Right renal cortex interstitium (tissue), 3 donors: ENCODE measurements at places on chromosomes 16 and 17.

DNA sequence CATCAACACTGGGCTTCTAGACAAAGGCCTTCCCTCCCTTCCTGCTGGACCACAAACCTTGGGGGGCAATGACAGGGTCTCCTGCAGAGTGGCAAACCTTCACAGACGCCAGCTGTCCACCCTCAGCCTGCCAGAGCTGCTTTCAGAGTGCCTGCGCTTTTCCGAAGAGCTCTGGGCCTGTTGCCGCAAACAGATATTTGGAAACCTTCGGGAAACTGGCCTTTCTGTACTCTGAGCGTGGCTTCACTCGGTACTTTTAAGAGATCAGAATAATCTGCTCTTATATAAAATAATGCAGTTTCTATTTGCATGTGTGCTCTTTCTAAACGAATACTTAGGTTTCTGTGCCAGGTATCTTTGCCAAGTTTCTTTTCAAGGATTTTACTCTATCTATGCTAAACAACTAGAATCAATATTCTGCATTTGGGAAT, 152.1 kb upstream of the CHMP6 start:
- DNase-seq: no peak

DNA sequence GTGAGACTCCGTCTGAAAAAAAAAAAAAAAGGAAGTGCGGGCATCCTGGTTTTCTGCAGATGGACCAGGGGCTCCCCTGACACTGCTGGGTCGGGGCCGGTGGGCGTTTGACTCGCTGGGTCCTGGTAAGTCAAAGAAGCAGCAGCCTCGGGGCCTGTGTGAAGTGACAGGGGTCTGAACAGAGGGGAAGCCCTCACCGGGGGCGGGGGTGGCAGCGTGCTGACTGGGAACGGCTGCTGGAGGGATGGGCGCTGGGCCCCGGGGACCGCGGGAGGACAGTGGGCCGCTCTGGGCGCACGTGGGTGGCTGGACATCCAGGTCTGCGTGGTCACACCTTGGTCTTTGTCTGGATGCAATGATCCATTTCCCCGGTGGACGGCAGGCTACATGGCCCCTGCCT, 8.2 kb downstream of the GALNS start:
- no peak for DNase-seq

DNA sequence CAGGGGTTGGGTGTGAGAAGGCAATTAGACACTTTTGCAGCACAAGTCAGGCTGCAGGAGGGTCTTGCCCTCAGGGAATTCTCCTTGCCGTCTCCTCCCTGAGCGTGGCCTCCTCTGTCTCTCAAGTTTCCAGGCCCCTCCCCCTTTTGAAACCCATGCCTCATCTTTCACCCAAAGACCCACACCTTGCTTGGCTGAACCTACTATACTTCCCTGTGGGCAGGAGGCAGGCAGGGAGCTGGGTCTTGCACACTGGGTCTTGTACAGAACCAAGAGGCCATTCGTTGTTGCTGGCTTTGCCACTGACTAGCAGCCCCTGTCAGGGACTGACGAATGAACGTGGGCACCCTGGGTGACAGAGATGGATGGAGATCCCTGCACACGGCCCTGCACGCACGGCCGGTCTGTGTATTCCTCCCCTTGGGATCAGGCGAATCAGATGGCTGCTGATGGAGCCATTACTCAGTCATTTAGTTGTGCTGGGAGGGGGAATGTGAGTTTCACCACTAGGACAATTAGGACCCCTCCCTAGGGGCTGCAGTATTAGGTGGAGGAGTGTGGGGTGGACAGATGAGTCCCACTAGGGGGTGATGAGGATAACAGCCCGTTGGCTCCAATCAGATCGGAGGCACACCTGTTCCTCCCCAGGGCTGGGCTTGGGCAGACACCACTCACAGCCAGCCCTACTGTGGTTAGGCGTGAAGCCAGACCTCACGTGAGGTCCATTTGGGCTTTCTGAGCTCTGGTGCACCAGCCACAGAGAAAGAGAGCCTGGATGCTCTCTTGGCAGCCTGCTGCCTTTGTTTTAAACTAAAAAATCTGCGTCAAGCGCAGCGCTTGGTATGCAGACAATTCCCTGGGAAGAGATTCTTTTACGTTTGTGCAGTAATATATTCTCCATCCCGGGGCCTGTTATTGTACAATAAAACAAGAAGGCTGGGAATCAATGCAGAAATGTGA, 167.7 kb upstream of the WSCD1 start:
- DNase-seq: no peak

- no peak for DNase-seq
These were observed 185.6 kb upstream of the TNRC6C start for GRCh38 chr17:77772899-77773358.

DNA sequence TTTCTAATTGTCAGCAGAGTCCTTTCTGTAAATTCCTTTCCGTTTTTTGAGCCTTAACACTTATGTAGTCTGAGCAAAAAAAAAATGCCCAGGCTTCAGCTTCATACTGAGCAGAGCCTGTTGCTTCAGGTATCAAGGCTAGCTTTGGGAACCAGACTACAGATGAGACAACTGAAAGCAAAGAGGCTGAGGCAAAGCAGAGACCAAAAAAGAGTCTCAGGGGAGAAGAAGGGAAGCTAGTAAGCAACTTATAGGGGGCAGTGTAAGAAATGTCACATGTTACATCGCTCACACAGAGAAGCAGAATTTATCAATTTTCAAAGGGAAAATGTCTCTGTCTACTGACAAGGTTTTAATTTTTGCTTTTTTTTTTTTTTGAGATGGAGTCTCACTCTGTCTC, 3.3 kb downstream of the HASPIN start:
- no peak for DNase-seq

- no peak for DNase-seq
These were observed 2.9 kb downstream of the SHISA9 start for GRCh38 chr16:12904329-12904671.

DNA sequence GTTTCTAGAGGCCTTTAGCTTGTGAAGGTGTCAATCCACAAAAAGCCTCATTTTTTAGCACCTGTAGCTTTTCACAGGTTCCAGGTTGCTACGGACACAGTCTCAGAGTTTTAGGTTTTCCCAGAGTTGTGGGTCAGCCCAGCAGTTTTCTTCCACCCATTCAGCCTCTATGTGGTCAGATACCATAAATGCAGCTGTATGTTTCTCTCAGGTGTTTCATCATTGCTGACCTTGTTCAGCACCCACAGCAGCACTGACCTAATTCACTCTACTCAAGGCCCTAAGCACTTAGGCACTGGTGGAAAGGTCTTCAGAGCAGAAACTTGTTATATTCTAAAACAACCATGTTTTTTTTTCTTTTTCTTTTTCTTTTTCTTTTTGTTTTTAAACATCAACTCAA, 15.0 kb upstream of the SPACA3 start:
- DNase-seq: no peak

DNA sequence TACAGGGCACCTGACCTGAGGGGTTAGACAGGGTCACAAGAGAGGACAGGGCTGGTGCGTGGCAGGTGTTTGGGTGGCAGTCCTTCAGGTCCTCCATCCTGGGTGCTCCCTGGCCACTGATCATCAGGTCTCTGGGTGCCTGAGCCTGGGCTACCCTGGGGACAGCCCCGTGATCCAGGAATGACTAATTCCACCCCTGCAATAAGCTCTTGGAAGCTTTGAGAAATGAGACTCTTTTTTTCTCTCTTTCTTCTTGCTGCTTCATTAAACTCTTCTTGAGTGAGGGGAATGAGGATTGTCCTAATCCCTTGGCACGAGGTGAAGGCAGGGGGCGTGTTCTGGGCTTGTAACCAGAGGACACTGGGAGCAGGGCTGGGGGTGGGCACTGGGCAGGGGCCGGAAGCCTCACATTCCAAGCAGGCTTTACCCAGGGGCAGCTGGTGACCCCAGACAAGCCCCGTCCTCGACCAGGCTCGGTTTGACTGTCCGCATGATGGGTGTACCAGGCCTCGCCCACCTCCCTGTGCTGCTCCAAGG, 21.4 kb upstream of the SPNS2 start:
- DNase-seq: no peak

GRCh38 chr16:1981398-1981836, at the start of gene NOXO1:
NOXO1 (minus strand) TSS chr16:1981469; CDS start chr16:1981179, 290 bp downstream.
- no peak for DNase-seq

GRCh38 chr16:86508947-86509758, 1.2 kb upstream of the FOXF1 start:
- no peak for DNase-seq

DNA sequence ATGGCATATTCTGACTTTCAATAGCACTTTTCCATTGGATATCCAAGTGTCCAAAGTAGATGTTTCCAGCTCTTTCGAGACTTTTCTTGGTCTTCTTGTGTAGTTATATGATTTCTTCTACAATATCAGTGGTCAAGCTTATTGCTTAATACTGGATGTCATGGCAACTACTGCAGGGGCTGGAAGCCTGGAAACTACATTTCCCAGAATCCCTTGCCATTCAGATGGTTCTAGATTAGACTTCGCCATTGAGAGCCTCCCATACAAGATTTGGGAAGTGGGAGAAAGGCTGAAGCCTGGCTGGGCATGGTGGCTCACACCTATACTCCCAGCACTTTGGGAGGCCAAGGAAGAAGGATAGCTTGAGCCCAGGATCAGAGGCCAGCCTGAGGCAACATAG, 153.6 kb downstream of the C16orf95 start:
- no peak for DNase-seq

- DNase-seq: no peak
These were observed 76.6 kb downstream of the LMF1 start for GRCh38 chr16:894136-894535.
